Aorta (tissue), 5 donors: ENCODE measurements at places on chromosomes 5 and 9. TPM values are rescaled to one million over a fixed set of nuclear protein-coding genes. Genes with fewer than 3 reads are reported as not detected.

DNA sequence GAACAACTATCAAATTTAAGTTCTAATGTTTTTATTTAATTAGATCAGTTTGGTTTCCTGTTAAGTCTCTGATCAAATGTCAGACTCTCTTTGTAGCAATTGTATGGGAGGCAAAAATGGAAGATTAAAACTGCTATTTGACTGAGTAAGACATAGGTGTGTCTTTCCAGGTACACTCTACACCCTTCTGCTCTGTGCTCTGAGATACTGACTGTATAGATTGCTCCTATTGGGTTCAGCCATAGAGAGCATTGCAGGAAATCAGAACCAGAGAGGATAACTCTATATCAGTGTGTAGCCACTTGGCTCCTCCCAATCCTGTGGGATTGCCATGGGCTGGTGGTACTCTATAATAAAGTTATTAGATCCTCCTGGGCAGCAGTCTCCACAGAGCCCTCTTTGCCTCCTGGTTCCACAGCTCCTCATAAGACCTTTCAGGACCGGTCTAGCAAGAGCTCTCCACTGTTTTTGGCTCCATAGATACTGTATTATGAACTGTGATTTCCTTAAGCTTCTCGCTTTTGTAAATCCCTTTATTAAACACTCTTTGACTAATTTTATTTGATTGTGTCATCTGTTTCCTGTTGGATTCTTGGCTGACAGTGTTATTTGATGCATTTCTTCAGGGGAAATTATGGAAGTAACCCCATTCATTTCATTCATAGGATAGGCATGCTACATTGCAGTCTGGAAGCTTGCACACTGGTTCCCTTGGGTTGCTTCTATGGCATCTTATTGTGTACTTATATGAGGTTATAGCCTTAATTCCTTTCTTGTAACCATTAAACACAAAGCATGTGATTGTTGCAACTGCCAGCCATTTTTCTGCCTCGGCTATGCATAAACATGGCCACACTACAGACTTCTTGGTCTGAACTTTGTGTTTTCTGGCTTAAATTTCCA lies 115.6 kb downstream of the VCAN start:
- no peak for DNase-seq

DNA sequence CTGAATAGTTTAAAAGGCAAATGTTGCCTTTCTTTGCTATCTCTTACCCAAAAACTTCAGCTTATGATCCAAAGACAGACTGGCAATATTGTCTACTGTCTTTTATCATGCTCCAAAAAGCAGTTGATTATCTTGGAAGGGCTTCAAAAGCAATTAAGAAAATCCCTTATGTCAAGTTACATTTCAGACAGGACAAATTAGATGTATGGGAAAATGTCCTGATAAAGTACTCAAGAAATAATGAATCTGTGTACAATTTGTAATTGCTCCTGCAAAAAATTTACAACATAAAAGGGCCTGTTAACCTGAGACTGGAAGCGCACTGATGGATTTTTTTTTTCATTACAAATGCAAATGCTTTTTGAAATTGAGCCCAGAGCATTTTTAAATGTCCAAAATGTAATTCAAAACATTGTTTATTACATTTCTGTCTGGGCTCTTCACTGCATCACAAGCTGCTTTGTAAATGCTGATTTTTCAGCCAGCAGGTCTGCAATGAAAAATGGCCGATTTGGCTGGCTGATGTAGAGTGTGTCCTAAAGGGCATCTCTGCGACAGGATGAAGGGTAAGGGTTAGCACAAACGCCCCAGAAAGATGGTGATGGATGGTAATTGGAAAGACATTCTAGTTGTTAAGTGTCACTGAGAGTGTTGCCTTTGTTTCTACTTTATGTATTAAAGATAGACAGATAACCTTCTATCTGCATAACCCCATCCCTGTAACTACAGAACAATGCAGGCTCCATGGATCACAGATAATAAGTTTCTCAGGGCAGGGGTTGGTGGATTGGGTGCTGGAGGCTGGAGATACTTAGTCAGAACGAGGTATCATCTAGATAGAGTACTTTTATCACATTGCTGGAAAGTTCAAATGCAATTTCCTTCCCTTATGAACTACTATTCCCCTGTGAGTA lies 27.0 kb downstream of the MAT2B start:
- no peak for DNase-seq

DNA sequence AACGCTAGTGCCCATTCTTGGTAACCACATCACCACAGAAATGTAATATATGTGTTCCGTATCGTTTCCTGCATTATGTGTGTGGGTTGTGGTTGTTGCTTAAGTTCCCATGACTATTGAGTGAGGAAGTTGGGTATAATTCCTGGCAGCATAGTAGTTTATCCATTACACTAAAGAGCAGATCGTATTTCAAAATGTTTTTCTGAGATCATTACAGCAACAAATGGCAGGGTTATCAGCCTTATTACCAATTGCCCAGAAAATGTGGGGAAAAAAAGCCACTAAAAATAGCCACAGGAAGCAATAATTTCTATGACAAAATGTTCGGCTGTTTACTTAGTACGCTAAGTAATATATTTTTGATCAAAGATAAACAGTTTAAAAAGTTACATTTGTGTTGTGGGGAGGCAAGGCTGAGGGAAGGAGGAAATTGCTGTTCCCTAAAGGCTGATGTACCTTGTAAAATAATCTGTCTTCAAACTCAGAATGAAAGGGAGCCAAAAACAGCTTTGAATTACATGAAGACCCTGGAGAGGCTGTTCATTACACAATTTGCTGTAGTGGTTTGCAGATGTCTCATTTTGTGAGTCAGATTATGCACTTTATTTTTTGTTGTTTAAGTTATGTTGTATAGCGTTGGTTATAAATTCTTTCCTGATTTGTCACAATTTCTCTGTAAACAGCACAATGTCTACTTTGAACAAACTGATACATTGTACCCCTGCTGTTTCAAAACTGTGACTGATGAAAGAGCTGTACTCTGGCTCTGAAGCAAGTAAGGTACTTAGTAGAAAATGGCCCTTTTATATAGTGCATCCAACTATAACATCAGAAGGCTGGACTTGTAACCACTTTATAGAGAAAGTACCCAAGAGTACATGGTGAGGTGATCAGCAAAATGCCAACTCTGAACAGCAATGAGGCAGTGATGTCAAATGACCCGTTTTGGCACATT lies 1028.5 kb downstream of the NR2F1-AS1 start:
- DNase-seq = no peak

DNA sequence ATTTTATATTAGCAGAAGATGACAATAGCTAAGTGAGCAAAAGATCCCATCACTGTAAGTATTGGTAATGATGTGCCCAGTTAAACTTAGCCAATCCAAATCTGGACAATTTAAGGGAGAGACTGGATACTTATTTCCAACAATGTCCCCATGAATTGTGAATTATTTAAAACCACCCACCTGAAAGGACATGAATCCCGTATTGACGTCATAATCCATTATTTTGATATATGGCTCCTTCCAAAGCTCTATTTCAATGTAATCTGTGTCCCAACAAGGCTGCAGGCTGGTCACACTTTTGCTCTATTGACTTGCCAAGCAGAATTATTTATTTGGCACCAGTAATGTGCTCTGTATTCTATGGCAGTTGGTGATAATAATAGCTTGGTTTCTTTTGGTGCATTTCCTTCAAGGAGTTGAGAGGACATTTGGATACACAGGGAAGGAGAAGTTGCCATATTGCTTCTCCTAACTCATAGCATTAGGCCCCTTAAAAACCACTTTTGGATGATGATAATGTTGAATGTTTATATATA lies 157.2 kb downstream of the NMUR2 start:
- no peak for DNase-seq

GRCh38 chr5:30041831-30042385 lies 1151.6 kb upstream of the CDH6 start:
- DNase-seq = no peak

DNA sequence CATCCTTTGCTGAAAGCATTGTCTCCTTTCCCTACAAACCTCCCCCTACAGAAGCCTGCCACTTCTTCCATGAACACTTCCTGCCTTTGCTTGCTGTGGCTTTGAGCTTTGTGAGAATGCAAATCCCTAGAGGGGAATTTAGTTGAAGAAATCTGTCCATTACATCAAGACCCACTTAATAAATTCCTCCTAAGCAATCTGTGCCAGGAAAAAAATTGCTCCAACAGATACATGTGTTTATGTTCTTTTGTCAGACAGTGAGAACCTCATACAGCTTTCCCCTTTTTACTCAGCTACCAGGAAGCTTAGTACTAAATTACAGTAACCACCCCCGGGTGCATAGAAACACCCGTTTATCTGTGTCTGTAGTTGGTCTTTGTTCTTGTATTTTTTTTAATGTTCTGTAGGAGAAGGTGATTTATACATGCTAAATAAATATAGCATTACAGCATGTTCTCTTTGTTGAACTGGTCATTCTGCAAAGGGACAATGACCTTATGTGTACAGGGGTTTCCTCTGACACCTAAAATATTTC lies 43.9 kb downstream of the SH3TC2 start:
- no peak for DNase-seq

DNA sequence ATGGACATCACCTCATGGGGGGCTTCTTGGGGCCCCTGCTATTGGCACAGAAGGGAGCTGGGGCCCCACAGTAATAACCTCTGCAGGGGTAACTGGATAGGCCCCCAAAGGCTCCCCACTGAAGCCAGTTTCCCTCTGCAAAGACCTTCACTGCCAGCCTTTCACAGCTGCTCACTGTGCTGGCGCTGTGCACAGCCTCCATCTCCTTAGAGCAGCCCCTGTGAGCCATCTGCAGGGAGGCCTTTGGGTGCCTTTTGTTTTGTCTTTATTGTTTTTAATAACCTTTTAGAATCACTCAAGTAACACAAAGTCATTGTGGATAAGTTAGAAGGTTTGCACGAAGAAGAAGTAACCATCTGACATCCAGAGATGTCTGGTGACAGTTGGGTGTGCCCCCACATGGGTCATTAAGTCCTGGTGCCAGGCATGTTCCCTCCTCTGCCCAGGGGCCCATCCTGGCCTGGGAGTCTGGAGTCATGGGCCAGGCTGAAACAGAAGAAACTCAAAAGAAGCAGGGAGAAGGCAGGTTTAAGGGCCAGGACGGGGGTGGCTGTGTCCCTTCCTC lies 42.7 kb downstream of the NCS1 start:
- peak; percentile 21 for DNase-seq

DNA sequence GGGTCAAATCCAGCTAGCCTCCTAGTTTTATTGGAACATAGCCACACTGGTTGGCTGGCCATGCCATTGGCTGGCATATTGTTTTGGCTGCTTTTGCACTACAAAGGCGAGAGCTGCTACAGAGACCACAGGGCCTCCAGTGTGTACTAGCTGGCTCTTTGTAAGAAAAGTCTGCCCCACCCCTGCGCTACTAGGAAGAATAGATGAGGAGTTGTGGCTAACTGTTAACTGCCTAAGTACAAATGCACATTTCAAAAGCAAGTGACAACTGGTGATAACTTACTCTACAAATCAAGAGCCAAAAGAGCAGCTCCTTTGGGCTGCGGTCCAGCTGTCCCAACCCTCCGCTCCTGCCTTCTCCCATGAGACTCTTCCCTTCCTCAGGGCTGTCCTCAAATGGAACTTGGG lies 63.9 kb downstream of the SERINC5 start:
- DNase-seq = no peak

GRCh38 chr9:78026947-78027346 lies 4.7 kb downstream of the GNAQ start:
- no peak for DNase-seq

- DNase-seq = no peak
Observed at GRCh38 chr9:113026200-113026599, 14.2 kb upstream of the ZNF883 start.

DNA sequence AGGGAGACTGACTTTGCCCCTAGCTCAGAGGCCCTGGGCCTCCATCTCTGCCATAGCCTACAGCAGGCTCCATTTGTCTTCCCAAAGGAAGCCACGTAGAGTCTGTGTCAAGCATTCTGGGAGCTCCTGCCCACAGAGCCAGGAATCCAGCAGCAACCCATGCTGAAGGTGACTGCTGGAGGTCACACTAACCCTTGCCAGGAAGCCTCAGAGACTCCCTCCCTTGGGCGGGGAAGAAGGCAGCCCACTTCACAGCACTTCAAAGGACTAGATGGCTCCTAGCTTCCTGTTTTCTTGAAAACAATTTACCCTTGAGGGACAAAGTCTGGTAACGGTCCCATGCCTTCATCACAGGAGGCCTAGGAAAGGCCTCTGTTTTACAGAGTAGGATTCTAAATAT lies 1.7 kb downstream of the CKMT2 start:
- DNase-seq = no peak

GRCh38 chr9:120625222-120625621 lies 45.3 kb upstream of the CDK5RAP2 start:
- no peak for DNase-seq

- no peak for DNase-seq
Observed at GRCh38 chr5:43157068-43157467, 35.0 kb upstream of the NIM1K start.

DNA sequence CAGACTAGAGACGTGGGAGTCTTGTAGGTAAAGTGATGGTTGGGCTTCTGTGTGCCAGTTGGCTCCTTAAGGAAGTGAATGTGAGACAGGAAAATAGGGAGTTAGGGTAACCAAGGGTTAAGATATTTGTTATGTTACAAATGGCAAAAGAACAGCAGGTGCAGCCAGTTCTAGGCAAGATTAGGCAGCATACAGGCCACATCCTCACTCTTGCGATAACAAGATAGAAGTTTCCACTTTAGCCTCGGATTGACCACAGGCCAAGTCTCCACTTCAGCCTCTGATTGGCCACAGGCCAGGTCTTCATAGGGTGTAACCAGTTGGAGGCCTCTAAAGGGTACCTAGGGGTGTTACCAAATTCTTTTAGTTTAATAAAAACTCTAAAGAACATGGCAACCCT lies 54.6 kb upstream of the ABCA1 start:
- no peak for DNase-seq

- DNase-seq = no peak
Observed at GRCh38 chr5:137306903-137307302, 192.2 kb downstream of the SPOCK1 start.

DNA sequence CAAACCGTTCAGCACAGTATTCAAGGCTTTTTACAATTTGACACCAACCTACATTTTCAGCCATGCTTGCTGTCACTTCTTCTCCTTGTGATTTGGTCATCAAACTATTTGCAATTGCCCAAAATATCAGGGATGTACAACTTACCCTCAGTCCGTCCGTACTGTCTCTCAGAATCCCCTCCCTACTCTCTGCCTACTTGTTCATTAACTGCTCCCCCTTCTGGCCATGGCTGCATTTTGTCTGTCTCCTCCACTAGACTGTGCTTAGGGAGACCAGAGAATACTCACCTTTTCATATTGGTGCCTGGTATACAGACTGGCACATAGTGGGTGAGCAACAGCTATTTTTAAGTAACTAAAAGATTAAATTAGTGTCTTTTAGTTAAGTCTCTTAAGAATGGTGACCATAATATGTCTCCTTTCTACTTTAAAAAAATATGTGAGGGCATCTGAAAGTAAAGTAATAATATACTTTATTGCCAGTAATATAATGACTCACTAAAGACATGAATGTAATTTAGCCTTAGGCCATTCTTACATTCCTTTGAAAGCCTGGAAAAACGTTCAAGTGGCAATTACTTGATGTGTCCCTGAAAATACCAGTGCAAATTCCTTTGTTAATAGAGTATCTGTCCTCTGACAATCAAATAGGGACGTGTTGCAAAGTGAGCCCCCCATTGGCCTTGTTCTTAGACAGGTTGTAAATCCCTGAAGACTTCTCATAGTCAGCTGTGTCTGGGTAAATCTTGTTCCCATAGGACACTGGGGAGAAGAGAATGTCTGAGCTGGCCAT lies 27.8 kb downstream of the PRLR start:
- peak; percentile 69 for DNase-seq

The DMRT3 gene
- total RNA-seq = 0.26 TPM

The NCS1 gene
- total RNA-seq = 171 TPM

The MARCOL gene
- total RNA-seq = not detected

The BHMT2 gene
- 16.3 TPM for total RNA-seq

The RABEPK gene
- 15.4 TPM for total RNA-seq

The FRMD3 gene
- total RNA-seq = 7.2 TPM

The ELAVL2 gene
- 0.42 TPM for total RNA-seq

The NUTM2F gene
- not detected for total RNA-seq
